ENCODE measurements at places on chromosomes 1 and 21.

DNA sequence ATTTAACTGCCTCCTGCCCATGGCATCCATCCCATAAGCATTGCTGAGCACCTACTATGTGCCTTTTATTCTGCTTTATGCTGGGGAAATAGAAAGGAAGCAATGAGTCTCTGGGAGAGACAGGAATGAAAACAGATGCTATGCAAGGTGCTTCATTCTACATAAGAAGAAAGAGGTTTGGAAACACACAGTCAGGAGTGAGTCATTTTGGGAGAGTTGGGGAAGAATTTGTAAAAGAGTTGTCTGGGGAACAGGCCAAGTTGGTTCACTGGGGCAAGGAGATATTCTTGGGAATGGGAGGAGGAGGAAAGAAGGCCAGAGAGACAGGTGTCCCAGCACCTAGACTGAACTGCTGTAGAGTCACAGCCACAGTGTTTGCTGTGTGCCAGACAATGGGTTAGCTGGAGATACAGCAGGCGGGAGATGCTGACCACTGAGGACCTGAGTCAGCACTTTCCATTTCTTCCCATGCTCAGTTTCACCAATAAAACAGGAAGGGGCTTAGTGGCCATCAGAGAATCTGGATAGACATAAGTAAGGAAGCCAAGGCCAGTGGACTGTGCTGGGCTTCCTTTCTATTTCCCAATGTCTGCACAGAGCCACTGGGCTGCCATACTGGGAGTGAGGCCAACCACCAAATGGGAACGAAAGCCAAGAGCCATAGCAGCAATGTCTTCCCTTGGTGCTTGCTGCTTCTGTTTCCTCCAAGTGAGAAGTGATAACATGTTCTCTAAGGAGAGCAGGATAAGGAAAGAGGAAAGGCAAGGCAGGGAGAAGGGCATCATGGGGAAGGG, 187.7 kb upstream of the USP24 start:
- DNase-seq = no peak

GRCh38 chr1:207017615-207018559, 14.7 kb downstream of the C1orf116 start:
- DNase-seq = no peak

- no peak for DNase-seq
These were observed 605.8 kb downstream of the PTPRU start for GRCh38 chr1:29842130-29842529.

GRCh38 chr1:110684491-110684890, 9.8 kb upstream of the KCNA3 start:
- DNase-seq = no peak

GRCh38 chr21:36337099-36337509, 17.1 kb downstream of the MORC3 start:
- DNase-seq = no peak

DNA sequence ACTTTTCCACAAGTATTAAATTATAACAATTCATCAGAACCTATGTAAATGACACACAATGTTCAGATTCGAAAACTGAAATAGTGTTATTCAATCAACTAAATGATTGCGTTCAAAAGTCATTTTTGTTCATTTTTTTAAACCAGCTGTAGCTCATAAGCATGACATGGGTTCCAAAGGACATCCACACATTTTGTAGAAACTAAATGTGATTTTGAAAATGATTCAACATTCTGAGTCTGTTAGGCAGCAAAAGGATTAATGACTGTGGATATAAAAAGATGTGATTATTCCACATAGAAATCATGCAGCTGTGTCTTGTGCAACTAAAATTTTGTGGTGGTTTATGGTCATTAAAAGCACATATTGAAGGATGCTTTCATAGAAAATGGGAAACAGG, 204.5 kb downstream of the BRINP3 start:
- no peak for DNase-seq

GRCh38 chr1:106749906-106750305, 306.6 kb upstream of the PRMT6 start:
- DNase-seq = no peak

GRCh38 chr1:41199375-41199774, 42.7 kb downstream of the SCMH1 start:
- no peak for DNase-seq

- no peak for DNase-seq
These were observed 10.0 kb downstream of the DCST2 start for GRCh38 chr1:155023627-155024026.

GRCh38 chr1:76613886-76614285, 253.4 kb upstream of the ST6GALNAC5 start:
- DNase-seq = no peak

- DNase-seq = no peak
These were observed 321.4 kb upstream of the CXADR start for GRCh38 chr21:17191346-17191993.

- DNase-seq = no peak
These were observed 2.2 kb upstream of the PTPN7 start for GRCh38 chr1:202162418-202163280.

- no peak for DNase-seq
These were observed 157.7 kb downstream of the TRIM33 start for GRCh38 chr1:114353262-114353661.

- no peak for DNase-seq
These were observed 8.3 kb upstream of the MYSM1 start for GRCh38 chr1:58708166-58708565.

DNA sequence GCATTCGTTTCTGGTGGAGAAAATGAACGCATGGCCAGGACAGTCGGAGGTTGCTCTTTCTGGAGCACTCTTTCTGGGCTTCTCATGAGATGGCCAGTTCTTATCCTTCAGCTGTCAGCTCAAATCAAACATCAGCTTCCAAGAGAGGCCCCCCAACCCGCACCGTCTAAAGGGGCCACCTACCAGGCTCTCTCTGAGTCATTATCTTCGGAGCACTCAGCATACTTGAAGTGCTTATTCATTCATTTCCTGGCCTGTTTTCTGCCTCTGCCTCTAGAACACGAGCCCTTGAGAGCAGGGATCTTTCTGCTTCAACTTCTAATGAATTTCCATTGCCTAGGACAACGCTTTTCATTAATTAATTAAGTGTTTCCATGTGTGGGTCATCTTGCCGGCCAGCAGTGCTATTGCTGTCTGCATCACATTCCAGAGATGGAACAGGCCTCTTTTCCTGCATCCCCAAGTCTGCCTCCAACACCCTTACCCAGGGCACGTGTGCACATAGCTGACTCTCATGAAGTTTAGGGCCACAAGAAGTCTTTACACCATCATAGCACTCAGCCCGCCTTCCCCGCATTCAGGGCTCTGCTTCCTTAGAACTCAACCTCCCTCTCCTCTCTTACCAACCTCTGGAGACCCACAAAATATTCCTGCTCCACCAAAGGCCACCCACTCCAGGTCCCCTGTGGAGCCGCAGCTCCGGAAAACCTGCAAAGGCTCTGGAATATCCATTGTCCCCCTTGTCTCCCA, 52.1 kb upstream of the LAPTM5 start:
- DNase-seq = no peak

DNA sequence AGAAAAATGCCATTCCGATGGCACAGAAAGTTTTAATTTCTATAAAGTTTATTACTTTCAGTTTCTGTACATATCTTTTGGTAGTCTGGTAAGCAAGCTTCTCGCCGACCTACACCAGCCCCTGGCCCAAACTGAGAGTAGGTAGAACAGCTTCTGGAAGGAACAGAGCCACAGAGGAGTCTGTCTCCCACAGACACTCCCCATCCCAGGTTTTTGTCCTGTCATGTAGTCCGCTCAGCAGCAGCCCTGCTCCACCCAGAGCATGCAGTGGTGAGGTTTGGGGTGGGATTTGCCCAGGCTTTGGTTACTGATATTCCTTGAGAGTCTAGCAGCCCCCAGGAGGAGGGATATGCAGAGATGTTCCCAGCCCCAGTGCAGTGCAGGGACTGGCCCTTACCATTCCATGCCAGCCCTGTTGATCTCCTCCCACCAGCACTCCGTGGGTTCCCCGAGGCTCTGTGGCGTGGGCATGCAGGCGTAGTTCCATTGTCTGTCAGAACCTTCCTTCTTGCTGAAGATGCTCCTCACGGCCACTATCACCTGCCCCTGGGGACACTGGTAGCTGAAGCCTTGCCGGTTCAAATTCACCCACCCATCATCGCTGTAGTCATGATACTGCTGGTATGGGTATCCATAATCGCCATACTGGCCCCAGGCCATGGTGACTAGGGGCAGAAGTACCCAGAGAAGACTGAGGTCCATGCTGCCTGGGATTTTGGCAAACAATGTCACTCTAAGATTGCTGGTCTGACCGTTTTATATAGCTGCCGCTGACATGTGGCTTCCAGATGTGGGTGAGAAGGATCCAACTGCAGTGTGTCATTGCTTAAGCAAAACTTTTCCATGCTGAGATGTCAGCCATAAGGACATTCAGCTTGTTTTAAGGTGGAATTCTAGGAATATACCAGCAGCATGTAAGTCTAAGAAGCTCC, at the start of gene DPT:
TSS of gene DPT (minus strand) at position 734 of the 932 bp plus-strand sequence. CDS start at position 702, 32 bp downstream.
- DNase-seq = no peak

DNA sequence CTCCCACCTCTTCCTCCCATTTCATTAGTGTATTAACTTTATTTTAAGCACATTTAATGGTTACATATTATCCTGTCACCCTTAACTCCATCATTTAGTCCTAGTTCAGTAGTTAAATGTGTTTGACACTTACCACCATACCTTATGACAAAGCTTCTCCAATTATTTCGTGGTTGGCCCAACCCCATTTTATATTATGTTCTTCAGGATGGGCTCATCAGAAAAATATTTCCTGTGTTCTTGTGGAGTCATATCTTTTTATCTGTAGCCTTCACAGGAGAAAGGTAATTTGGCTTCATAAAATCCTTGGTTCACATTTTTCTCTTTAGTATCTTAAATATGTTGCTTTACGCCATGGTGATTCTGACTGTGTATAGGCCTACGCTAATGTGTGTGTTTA, 142.3 kb upstream of the COL6A1 start:
- DNase-seq = no peak

DNA sequence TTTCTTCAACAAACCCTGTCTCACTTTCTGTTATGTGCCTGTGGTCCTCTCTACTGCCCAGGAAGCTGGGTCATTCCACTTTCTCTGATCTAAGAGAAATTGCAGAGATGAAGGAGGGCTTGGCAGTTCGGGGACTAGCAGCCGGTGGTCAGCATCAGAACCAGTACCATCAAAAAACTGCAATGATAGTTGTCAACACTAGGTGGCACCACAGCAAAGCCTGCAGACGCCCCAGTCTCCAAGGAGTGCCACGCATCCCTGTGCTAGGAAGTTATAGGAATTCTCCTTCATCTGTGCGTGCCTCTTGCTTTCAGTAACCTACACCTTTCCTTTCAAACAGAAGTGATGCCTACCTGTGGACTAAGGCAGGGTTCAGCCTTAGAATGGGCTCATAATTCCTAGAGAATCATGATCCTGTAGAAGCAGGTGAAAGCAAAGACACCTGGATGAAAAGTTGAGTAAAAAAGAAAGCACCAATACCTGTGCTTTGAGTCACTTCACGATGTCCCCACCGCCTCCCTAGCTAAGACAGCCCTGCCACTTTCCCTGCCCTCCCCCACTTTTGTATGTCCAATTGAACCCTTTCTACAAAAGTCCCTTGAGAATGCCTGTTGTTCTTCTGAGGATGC, 129.2 kb downstream of the ADAMTS1 start:
- no peak for DNase-seq

DNA sequence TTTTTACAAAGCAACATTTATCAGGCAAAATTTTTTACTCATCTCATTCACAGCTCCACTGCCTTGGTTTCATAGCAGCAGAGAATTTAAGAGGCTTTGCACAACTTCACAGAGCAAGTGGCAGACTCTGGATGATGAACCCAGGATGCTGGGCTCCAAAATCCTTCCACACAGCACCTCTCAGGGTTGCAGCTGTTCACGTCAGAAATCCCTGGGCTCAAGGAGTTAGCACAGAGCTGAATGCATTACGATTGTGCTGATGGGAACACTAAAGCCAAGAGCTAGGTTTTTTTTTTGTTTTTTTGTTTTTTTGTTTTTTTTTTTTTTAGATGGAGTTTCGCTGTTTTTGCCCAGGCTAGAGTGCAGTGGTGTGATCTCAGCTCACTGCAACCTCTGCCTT, 2.4 kb upstream of the HTR6 start:
- DNase-seq = no peak

- no peak for DNase-seq
These were observed 97.9 kb upstream of the KIF26B start for GRCh38 chr1:245056913-245057312.

DNA sequence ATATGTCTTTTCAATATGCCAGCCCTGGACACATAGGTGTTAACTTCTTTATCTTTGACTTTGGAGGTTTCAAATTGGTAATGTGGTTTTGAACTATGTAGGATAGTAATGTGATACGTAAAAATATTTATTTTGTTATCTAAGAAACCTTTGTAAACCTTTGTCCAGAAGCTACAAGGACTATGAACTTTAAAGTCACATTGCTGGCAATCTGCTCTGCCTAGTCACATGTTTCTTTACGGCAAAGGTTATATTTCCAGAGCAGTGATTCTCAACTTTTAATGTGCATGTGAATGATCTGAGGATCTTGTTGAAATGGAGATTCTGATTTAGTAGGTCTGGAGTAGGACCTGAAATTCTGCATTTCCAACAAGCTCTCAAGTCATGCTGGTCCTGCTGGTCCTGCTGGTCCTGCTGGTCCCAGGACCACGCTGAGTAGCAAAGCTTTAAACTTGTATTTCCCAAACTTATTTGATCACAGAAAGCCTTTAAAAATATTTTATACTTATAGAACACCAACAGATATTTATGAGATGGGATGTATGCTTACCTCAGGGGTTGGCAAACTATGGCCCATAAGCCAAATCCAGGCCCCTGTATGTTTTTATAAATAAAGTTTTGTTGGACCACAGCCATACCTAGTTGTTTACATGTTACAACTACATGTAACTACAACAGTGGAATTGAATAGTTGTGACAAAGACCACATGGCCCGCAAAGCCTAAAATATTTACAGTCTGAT, 57.9 kb upstream of the QSOX1 start:
- DNase-seq = no peak

GRCh38 chr1:222187566-222188332, 360.2 kb downstream of the HHIPL2 start:
- DNase-seq = no peak

DNA sequence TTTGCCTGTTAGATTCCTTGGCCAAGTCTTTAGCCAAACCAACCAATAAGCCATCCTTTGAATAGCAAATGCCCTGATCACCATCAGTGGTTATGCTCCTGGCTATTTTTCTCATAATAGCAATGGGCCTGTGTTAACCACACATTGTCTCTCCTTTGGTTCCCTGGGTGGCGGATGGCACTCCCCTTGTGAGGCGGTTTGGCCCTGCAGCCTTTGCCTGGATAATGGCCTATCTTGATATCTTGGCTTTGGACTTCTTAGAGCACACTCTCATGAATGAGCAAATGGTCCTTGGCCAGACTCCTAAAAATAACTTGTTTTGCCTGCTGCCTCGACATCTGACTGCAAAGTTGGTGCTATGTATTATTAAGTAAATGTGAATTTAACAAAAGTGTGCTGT, 22.4 kb upstream of the ZBTB18 start:
- DNase-seq = no peak

- DNase-seq = no peak
These were observed 22.8 kb downstream of the KIAA1614 start for GRCh38 chr1:180935326-180936109.
